ENCODE measurements at places on chromosomes 2 and 18.
A peak's percentile ranks its signal among the peaks of the same experiment; 100 is the strongest.

GRCh38 chr18:73901566-73901965, 246.1 kb downstream of the FBXO15 start:
- DNase-seq: no peak

GRCh38 chr18:44497757-44498490, 182.8 kb upstream of the SETBP1 start:
- DNase-seq: no peak

DNA sequence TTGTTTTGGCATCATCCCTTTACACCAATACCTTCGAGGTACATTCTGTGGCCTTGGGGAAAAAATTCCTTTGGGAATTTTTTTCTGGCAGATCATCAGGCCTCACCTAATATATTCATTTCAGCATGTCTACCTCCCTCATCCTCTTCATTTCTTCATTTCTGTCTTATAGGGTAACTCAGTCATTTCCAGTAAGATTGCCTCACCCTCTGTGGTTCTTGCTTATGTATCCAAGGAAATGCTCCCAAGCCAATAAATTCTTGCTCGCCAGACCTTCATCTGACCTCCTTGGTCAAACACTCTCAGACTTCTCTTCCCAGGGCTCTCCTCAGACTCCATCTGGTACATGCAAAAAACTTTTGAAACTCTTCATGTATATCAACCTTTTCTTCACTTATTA, 265.6 kb downstream of the TMX3 start:
- no peak for DNase-seq

DNA sequence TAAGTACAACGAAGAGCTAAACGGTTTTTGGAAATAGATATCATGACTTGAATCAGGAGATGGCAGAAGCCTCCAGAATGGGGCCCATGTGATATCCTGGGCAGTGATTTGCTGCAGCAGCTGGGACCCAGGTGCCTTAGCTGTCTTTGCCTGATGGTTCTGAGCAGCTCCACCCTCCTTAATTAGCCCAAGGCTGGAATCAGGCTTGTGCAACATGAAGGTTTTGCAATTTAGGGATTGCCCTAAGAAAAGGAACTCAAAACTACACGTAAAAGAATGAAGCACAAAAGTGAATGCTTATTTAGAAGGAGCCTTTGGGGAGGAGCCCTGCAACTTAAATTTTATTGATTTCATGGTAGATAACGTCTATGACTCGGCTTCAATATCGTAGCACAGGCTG, 17.3 kb upstream of the CNDP2 start:
- DNase-seq: no peak

- no peak for DNase-seq
Observed at GRCh38 chr2:200735061-200735460, 76.6 kb upstream of the BZW1 start.

DNA sequence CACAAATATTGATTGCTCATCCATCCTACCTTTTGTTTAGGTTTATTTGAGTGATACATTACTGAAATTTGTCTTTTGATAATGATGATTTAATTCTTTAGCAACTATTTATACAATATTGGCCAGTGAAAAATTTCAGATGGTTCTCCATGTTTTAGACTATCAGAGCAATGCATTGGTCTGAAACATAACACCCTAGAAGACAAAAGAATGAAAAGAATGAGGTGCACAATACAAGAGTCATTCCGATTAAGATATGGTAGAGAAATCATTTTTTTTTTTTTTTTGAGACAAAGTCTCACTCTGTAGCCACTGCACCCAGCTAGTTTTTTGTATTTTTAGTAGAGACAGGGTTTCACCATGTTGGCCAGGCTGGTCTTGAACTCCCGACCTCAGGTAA, 197.4 kb upstream of the FAM98A start:
- no peak for DNase-seq

DNA sequence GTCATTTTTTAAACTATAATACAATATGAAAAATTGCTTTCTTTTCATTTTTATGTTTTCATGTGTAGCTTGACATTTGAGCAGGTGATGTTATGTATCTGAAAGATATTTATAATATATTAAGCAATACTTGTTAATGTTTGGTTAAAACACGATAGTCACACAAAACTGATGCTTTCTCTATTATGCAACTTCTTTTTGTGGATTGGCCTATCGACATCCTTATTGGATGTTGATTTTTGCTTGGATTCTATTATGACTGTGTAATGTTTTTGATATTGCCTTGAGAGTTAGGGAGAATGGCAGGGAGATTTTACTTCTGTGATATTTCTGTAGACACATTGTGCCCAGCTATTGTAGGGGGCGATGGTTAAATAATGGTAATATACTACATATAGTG, 128.0 kb downstream of the ZNF407 start:
- no peak for DNase-seq

GRCh38 chr2:25073025-25073424, 31.1 kb downstream of the EFR3B start:
- DNase-seq: no peak

DNA sequence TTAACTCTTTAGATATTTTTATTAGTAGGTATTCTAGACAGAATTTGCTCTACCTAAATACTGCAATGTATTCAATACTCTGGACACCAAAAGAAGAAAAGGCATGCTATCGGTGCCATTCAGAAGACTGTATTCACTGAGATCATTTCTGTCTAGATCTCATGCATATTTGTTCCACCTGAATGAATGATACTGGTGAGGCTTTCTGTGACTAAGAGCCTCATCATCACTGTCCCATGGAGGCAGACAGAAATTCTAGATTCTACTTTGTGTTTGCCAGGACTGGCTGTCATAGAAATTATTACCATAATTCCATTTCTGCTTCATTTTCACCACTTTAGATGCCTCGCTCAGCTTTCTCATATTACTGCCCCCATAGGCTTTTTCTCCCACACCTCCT, 340.7 kb downstream of the MBD2 start:
- no peak for DNase-seq

DNA sequence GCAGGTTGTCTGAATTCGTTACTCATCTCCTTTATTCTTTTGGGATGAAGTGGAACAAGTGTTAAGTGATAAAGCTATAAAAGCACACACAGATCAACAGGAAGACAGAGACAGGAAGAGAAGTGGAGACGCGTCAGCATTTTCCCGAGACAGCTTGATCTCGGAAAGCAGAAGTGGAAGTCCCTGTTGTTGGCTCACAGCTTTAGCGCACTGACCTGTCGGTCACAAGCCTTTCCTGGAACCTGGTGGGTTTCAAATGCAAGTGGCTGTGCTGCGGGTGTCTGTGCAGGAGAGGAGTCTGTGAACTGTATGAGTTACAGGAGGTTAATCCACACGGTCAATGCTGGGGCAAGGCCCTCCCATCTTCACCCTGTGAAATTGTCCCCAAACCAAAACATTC, 116.6 kb upstream of the PELI1 start:
- DNase-seq: no peak

- no peak for DNase-seq
Observed at GRCh38 chr2:224272237-224272910, 129.5 kb downstream of the FAM124B start.

- DNase-seq: no peak
Observed at GRCh38 chr18:905948-906415, 1.3 kb downstream of the ADCYAP1 start.

- no peak for DNase-seq
Observed at GRCh38 chr2:155703917-155704316, 628.6 kb downstream of the NR4A2 start.

DNA sequence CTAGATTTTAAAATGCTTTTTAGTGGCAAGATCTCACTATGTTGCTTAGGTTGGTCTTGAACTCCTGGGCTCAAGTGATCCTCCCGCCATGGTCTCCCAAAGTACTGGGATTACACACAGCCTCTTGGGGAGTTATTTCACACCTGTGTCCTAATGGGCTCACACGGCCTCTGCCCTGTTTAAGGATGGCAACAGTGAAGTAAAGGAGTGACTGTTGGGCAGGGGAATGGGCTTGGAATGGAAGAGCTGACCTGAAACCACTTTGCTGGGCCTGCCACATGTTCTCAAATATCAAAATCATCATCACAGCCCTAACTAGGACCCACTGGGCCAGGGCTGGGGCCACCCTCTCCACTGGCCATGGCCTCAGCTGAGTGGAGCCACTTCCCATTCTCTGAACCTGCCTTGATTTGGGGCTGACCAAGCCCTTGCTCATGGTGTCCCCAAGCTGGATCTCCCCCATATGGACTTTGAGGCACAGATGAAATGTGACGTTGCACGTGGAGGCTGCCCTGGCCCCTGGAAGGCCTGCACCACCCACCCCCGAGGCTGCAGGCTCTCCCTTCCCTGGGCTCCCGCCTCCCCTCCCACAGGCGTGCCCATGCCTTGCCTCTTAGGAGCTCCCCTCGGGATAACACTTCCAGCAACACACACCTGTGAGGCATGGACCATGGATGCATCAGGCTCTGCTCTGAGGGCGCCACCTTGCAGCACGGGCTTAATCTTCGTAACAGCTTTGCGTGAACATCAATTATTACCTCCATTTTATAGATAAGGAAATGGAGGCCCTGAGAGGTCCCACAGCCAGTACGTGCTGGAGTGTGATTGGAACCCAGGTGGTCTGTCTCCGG, 71.8 kb upstream of the SMAD7 start:
- DNase-seq: peak; percentile 2

DNA sequence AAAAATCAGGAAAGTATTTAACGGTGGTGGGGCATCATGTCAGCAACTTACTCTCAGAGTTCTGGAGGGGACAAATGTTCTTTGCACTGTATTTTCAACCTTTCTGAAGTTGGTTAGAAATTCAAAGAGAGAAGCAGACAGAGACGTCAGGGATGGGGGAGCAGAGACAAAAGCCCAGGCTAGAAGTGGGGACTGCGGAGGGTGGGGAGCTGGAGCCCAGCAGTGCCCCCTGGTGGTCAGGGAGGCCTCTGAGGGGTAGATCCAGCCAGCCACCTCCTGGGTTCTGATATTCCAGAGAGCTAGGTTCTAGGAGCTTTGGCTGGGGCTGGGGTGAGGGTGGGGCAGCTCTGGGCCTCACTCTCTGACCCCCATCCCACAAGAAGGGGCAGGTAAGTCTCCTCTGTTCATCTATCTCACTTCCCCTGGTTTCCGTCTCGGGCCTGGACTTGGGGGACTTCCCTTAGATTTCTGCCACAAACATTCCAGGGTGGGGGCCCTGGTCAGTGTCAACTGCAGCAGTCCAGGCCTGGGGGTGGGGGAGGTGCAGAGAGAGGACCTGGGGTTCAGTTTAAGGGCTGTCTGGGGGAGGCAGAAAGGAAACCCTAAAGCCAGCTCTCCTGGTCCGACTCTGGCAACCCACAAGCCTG, 8.9 kb downstream of the TNS1 start:
- DNase-seq: peak; percentile 29

- DNase-seq: peak; percentile 37
Observed at GRCh38 chr2:137644731-137645130, 319.5 kb upstream of the HNMT start.

- no peak for DNase-seq
Observed at GRCh38 chr2:239612133-239612532, 211.3 kb upstream of the HDAC4 start.

DNA sequence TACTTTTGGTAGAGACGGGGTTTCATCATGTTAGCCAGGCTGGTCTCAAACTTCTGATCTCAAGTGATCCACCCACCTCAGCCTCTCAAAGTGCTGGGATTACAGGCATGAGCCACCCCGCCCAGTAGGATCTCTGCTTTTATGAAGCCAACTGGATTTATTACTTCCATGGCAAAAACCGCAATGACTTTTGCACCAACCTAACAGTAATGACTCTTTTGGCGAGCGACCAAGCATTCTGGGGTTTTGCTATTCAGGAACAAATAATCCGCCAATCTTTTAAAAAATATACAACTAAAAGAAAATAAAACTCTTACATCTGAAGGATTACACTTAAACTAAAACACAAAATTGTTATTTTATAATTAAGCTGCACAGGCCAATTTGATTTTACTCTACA, 260.6 kb downstream of the ZEB2 start:
- DNase-seq: no peak

DNA sequence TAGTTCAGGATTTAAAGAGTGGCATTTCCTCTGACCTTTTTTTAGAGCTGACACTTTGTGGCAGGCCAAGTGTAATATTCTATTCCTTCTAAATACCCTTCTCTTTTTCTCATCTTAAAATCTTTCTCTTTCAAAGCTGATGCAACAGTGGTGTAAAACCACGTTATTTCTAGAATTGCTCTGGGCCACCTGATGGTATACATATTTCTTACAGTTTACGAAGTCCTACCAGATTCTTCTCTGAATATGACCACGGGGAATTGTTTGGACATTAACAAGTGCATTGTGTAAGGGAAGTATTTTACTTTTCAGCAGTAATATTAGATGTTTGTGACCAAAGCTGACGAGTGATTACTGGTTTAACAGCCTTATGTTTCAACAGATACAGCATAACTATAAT, 109.9 kb downstream of the PTPRM start:
- DNase-seq: no peak

DNA sequence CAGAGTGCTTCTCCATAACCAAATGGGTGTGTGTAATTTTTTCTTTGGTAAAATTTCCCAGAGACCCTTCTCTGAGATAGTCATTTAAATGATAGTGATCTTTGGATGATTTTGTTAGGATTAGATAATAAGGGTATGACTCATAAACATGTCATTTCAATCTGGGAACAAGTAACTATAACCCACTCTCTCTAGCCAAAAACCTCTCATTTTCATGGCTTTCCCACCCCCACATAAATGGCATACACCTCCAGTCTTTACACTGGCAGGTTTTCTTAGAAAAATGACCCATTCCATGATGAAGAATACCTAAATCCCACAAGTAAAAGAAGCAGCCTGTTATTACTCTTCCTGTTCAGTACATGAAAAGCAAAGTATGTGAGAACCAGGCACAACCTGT, 572.0 kb upstream of the ZEB2 start:
- no peak for DNase-seq

GRCh38 chr18:48828194-48828545, 122.6 kb downstream of the SMAD7 start:
- no peak for DNase-seq

Measured in dorsolateral prefrontal cortex (tissue), 122 donors.